Cerebellar nuclear complex (tissue), 1 donor: ENCODE measurements at places on chromosomes 1 and 21.

- DNase-seq, result no peak
Measured at GRCh38 chr1:20250340-20250989, 40.2 kb upstream of the VWA5B1 start.

DNA sequence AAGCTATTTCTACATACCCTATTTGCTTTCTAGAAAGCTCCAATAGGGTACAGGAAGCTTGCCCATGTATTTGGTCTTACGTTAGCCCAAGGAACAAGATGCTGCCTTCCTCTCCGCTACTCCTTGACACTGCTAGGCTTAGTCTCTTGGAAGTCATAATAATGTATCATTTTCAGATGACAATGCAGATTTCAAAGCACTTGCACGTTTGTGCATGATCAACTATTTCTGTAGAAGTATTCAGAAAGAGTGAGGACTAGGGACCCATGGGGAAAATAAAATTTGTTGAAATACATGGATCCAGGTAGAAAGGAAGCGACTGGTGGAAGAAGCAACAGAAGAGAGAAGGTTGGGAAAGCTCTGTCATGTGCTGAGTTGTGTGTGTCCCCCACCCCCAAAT, 211.8 kb upstream of the C1orf105 start:
- DNase-seq, result no peak

- DNase-seq, result no peak
Measured at GRCh38 chr1:36076979-36077573, 6.8 kb upstream of the TEKT2 start.

GRCh38 chr1:70376196-70376595, 21.7 kb upstream of the ANKRD13C start:
- no peak for DNase-seq
